ENCODE measurements at places on chromosomes 4 and X. TPM values are rescaled to one million over a fixed set of nuclear protein-coding genes. Genes with fewer than 3 reads are reported as not detected.

DNA sequence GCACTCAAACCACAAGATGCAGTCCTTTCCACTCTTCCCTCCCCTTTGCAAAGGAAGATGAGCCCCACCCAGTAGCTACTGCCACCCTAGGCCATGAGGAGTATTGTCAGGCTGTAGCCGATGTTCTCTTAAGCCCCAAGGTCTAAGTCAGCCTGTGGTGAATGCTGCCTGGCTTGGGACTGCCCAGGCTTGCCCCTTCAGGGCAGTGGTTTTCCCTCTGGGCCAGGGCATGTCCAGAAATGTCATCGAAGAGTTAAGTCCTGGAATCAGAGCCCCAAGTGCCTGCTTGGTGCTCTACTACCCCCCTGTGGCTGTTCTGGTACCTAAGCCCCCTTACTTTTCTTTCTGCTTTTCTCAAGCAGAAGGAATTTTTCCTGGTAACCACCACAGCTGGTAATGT lies 11.8 kb upstream of the PGK1 start:
- peak; percentile 82 for DNase-seq

DNA sequence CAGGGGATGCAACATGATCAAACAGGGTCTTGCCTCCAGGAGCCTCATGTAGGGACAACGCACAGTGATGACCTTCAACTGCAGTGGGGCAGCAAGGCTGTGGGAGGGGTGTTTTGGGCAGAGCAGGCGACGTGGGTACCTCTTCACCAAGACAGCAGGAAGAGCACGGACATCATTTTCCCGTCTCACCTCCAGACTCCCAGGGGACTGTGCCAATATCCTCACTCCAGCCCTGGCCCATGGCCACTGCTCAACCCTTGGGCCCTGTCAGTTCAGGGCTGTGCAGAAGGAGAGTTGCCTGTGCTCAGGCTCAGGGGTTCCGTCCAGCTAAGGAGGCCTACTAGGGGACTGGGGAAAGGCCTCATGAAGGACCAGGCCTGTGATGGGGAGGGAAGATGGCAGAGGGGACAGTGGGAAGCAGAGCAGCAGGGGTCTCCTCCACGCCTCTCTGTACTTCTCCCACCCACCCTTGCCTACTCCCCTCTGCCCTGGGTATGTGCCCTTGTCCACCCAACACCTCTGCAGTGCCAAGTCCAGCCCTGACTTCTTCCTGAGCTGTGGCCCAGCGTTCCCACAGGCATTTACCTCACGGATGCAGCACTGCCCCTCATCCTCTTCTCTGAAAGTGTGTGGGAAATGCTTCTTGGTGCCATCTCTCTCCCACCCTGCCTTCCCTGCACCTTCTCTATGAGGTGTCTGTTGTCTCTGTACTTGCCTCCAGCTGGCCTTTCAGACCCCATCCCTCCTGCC lies 1.4 kb downstream of the IL9R start:
- no peak for DNase-seq

DNA sequence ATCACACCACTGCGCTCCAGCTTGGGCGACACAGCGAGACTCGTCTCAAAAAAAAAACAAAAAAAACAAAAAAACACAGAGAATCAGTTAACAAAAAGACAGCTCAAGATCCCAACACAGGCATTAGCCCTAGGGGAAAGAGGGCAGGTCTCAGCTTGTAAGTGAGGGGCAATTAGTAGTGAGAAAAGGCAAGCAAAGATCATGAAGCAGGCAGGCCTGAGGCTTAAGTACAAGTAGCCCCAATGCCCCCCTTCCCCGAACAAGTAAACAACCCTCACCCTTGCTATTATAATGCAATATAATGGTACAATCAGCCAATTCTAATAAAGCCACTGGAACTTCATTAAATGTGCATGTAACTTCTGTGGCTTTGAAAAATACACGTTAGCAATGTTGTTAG lies 17.0 kb downstream of the ADGRA3 start:
- DNase-seq: no peak

- no peak for DNase-seq
These were observed 27.6 kb downstream of the OPRPN start for GRCh38 chr4:70425306-70425705.

CT47A7 gene
- not detected for total RNA-seq

UBE2A gene
- total RNA-seq: 44.7 TPM

CCDC158 gene
- total RNA-seq: not detected

Data from endodermal cell (in vitro differentiated cells).